Keratinocyte (primary cell): ENCODE measurements at places on chromosomes 1 and 21.

GRCh38 chr1:231041719-231042261 is 1.7 kb upstream of the FAM89A start:
- no peak for DNase-seq

DNA sequence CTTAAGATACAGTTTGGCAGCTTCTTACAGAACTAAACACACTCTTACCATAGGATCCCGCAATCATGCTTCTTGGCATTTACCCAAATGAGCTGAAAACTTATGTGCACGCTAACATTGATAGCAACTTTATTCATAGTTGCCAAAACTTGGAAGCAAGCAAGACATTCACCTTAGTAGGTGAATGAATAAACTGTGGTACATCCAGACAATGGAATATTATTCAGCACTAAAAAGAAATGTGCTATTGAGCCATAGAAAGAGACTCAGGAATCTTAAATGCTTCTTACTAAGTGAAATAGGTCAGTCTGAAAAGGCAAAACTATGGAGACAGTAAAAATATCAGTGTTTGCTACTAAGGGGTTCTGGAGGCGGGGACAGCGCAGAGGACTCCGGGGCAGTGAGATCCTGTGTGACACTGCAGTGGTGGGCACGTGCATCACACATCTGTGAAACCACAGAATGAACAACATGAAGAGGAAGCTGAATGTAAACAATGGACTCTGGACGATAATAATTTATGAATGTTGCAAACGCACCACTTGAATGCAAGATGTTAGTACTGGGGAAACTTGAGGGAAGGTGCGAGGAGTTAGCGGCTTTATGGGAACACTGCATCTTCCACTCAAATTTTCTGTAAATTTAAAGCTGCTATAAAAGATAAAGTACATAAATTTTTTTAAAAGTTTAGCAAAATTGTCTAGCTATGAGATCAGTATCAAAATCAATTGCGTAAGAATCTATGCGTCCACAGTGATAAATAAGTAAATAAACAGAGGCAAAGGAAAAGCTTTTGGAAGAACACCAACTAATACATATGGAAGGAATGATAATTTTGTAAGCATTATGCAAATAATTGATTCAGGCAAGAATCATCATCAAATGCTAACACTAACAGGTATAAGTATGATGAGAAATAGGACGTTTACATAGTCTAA is 15.4 kb upstream of the SPATC1L start:
- DNase-seq: no peak

DNA sequence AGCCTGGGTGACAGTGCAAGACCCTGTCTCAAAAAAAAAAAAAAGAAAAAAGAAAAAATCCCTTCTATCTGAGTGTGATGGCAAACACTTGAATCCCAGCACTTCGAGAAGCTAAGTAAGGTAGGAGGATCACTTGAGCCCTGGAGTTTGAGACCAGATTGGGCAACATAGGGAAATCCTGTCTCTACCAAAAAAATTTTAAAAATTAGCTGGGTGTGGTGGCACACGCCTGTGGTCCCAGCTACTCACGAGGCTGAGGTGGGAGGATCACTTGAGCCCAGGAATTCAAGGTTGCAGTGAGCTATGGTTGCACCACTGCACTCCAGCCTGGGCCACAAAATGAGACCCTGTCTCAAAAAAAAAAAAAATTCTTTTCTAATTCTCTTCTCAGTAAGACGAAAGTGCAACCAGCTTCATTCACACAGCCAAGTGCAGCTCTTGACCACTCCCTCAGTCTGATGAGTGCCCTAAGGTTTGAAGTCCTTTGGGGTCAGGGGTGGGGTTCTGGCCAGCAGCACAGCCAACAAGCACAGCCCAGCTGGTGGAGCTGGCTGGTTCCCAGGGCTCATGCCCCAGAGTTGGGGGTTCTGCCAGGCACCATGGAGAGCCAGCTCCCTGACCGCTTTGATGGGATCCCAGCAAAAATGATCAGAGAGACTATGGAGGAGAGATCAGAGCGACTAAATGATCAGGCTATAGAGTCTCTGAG is 8.0 kb downstream of the SLC2A5 start:
- no peak for DNase-seq

- peak; percentile 13 for DNase-seq
These were observed 466.3 kb downstream of the LMO4 start for GRCh38 chr1:87794788-87795614.

- no peak for DNase-seq
These were observed 51.3 kb upstream of the RIPK4 start for GRCh38 chr21:41817877-41818855.

- no peak for DNase-seq
These were observed 777.8 kb upstream of the BRINP3 start for GRCh38 chr1:191255354-191256054.

GRCh38 chr21:34824314-34824713 is 155.5 kb downstream of the CLIC6 start:
- no peak for DNase-seq

DNA sequence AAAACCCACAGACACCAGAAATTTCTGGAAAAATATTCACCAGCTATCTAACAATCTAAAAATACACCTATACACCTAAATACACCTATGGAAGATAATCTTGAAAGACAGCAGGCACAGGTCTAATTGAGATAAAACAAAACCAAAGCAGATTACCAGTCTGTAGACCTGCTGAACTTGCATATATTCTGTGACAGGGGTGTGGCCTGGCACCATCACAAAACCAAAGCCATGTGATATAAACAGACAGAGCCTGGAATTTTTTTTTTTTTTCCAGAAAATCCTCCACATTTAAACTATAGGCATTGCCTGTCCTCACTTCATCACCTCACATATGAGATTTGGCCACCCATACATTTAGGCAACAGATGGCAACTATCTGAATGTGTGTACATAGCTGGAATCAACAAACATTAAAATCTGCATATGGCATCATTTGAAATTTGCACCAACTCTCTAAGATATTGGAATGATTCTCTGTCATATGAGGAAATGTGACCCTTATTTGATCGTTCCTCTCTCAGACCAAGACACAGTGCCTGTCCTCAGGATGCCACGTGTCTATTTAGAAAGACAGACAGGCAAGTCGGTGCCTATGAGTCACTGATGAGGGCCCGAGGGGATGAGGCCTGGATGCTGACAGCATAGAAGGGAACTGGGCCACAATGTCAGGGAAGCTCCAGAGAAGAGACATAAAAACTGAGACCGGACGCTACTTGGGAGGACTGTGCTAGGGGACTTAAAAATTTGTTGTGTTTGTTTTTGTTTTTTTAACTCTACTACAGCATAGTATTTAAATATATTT is 32.6 kb downstream of the NMNAT2 start:
- DNase-seq: no peak

DNA sequence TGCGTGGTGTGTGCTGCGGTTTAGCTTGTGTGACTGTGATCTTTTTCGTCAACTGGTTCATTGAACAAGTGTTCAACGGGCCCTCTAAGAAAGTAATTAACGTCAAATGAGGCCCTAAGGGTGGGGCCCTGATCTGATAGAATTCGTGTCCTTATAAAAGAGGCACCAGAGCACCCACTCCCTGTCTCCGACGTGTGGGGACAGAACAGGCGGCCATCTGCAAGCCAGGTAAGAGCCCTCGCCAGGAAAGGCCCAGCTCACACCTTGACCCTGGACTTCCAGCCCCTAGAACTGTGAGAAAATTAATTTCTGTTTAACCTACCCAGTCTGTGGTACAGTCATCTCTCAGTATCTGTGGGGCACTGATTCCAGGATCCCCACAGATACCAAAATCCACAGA is 20.4 kb upstream of the SAMD11 start:
- DNase-seq: no peak
